ENCODE measurements at places on chromosomes 3 and 15.

GRCh38 chr3:112813723-112814171 is 32.9 kb downstream of the CD200R1L start:
- no peak for DNase-seq

- DNase-seq = no peak
Measured at GRCh38 chr3:55647063-55647462, 160.0 kb upstream of the WNT5A start.

DNA sequence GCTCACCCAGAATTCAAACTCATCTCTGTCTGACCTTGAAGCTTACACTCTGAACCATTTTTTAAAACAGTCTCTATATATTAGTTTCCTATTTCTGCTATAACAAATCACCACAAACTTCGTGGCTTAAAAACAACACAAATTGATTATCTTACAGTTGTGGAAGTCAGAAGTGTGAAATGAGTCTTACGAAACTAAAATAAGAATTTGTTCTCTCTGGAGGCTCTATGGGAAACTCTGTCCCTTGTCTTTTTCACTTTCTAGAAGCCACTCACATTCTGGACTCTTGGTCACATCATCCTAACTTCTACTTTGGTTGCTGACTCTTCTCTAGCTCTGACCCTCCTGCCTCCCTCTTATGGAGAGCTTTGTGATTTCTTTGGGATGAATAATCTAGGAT is 429.3 kb upstream of the THBS1 start:
- no peak for DNase-seq

GRCh38 chr3:146777941-146778340 is 172.8 kb upstream of the PLSCR5 start:
- DNase-seq = no peak

DNA sequence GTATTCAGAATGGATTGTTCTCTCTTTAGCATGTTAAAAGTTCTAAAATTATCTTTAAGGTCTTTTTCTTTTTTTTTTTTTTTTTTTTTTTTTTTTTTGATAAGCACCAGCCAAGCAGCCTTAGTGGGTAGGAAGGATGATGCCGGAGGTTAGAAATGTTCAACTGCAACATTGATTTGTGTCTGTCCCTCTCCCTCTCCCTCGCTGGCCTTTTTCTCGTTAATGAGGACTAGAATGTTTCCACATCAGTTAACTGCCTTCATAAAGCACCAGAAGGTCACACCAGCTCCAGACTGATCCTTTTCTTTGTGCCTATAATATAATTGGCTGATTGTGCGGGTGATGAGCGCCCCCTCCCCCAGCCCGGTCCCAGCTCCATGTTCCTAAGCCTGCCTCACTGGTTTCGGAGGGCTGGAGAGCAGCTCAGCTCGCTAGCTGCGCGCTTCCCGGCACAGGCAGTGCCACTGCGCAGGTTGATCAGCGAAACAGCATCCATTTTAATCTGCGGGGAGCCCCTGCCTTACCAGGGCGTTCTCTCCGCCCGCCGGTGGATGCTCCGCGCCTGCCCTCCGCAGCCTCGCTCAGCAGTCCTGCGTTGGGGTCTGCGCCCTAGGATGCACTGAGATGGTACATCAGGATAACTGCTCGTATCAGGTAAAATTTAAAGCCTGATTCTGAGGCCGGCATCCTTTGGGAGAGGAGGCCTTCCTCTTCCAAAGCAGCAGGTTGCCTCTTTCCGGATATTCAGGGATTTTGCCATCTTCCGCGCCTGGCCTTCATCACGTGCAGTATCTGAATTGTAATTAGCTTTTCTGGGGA is 148.9 kb upstream of the IL12A start:
- DNase-seq = no peak

DNA sequence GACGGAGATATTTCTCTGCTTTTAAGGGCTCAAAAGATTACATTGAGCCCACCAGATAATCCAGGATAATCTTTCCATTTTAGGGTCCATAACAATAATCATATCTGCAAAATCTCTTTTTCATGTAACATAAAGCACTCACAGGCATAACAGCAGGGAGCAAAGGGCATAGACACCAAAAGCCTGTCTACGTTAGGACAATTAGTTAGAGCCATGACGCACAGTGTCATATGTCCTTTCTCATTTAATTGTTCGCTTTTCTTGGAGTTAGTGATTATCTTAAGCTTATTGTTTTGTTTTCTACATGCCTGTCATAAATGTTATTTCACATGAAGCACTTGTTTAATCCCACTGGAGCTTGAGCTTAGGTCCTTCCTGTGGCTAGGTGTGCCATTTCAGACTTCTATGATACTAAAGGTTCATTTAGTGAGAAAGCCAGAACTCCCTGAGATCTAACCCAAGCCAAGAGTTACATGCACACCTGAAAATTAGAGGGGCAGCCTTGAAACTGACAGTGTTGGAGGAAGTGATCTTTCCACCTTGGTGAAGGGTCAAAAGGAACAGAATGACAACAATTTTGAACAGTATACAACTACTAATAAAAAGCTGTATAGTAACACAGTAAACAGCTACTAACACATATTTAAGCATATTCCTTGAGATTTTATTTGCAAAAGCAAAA is 11.7 kb upstream of the HHATL start:
- DNase-seq = no peak

- no peak for DNase-seq
Measured at GRCh38 chr3:27684302-27684701, 37.8 kb downstream of the EOMES start.

GRCh38 chr3:153400641-153401040 is 238.6 kb downstream of the RAP2B start:
- no peak for DNase-seq

GRCh38 chr3:158696618-158697017 is 24.2 kb upstream of the LXN start:
- no peak for DNase-seq

DNA sequence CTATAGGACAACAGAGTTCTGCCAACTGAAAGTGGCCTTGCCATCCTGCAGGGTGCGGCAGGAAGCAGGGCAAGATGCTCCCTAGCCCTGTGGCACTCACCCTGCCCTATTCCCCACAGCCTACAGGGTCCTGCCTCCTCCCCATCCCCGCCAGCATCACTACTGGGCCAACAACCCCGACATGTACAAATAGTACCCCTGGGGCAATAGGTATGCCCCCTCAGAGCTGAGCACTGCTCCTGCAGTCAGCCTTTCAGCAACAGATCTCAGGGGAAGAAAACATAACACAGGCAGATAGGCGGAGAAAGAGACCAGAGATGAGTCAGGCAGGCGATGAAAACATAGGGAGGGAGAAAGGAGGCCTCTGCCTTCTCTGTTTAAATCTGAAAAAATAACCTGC is 74.7 kb downstream of the XXYLT1 start:
- DNase-seq = no peak

DNA sequence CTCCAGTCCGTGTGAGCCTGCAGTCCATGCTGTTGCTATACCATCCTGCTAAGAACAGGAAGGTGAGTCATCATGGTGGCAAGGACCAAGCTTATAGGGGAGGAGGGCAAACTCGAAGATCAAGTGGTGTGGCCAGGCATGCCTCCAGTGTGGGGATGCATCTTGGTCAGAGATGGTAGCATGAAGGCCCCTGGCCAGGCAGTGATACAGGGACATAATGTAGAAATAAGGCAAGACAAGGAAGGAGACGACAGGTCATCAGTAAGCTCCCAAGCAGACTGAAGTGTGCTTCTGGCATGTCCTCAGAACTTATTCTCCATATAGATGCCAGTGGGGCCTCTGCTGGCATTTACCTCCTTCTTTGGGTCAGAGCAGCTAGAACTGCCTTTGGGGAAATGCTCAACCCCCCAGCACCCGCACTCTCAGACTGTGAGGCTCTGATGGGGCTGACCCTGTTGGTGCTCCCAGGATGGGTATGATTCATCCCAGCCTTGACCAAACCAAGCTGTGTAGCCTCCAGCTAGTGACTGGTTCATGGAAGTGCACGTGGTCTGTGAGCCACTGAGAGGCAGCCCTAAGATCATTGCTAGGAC is 52.5 kb upstream of the ATP2B2 start:
- no peak for DNase-seq

GRCh38 chr3:29141918-29142275 is 139.0 kb upstream of the RBMS3 start:
- no peak for DNase-seq

DNA sequence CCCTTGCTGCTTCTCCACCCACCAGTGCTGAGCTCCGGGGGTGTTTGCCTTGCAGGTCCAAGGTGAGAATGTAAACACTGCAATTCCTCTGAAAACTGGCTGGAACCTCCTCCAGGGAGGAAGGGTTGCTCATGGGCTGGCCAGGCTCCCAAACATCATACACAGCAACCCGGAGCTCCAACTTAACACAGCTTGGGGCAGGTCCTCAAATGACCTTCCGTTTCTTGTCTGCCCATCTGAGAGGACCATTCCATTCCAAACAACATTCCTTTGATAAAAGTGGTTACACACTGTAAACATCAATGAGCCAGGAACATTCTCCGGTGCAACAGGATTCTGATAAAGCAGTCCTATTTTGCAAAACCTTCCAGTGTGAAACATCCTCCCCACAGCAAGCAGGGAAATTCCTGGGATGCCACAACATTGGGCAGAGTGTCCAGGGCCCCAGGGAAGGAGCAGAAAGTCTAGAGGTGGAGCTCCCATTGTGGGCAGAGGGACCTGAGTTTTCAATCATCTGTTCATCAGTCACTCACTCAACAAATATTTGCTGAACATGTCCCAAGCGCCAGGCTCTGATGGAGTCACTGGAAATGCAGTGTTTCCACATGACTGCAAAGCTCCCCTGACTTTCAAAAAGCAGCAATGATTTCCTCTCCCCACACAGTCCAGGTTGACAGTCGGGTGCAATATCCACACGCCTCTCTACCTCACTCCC is 7.3 kb upstream of the HEG1 start:
- DNase-seq = no peak

DNA sequence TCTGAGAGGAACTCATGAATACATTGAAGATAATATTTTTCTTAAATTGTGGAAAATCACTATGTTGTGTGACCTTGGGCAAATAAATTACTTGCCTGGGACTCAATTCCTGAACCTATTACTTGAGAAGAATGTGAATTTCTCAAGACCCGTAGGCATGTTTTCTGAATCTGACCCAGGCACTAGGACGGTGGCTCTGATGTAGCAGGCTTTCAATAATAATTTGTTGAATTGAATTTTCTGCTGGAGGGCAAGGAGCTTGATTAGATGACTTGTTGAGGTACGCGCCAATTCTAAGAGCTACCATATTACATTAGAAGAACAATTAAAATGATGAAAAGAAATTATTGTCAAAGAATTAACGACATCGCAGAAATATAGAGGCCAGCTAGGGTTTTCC is 150.2 kb upstream of the LRRC3B start:
- DNase-seq = no peak

DNA sequence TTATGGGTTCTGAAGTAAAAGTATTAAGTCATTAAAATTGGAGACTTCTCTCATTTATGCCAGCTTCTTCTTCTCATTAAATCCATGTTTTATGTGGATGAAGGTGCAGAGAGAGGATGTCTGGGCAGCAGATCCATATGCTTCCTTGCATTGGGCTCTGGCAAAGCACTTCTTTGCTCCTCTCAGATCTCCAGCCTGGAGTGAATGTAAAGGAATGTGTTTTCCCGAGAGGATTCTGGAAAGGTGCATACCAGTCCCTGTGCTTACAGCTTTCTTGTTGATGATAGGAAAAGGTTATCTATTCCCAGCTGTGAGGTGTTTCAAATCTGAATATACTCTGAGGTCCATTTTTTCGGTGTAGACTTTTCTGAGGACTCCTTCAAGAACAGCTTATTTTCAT is 79.9 kb upstream of the PEX5L start:
- DNase-seq = no peak

DNA sequence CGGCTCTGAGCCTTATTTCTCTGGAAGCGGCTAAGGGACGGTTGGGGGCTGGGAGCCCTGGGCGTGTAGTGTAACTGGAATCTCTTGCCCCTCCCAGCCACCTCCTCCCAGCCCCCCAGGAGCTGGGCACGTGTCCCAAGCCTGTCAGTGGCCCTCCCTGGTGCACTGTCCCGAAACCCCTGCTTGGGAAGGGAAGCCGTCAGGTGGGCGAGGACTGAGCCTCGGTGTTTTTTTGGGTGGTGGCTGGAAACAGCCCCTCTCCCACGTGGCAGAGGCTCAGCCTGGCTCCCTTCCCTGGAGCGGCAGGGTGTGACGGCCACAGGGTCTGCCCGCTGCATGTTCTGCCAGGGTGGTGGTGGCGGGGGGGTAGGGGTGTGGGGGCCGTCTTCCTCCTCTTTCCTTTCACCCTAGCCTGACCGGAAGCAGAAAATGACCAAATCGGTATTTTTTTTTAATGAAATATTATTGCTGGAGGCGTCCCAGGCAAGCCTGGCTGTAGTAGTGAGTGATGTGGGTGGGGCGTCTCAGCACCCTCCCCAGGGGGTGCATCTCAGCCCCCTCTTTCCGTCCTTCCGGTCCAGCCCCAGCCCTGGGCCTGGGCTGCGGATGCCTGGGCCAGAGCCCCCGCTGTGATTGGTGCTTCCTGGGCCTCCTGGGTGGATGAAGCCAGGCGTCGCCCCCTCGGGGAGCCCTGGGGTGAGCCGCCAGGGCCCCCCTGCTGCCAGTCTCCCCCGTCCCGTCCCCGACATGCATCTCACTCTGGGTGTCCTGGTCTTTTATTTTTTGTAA is 58.8 kb upstream of the GOLGA8A start:
- DNase-seq = no peak

GRCh38 chr3:166263460-166263859 is 426.2 kb upstream of the BCHE start:
- DNase-seq = no peak

- no peak for DNase-seq
Measured at GRCh38 chr3:171239757-171240503, 213.4 kb upstream of the SLC2A2 start.

DNA sequence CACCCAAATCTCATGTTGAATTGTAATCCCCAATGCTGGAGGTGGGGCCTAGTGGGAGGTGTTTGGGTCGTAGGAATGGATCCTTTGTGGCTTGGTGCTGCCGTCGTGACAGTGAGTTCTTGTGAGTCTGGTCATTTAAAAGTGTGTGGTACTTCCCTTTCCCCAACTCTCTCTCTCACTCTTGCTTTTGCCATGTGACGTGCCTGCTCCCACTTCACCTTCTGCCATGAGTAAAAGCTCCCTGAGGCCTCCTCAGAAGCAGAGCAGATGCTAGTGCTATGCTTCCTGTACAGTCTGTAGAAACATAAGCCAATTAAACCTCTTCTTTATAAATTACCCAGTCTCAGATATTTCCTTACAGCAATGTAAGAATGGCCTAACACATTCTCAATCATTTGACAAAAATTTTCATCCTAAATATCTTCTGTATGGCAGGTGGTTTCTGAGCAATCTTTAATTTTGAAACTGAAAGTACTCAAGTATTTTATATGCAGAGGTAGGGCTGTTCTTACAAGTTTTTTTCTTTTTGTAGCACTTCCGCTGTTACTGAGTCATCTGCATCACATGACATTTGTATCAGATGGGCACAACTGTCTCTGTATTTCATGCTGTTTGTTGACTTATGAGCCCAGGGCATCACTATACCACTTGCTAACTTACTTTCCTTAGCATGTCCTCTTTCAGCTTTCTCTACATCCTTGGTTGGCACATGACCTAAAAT is 8.8 kb downstream of the RPL39L start:
- peak; percentile 83 for DNase-seq
